Endothelial cell (in vitro differentiated cells): ENCODE measurements at places on chromosomes 2 and 18.

DNA sequence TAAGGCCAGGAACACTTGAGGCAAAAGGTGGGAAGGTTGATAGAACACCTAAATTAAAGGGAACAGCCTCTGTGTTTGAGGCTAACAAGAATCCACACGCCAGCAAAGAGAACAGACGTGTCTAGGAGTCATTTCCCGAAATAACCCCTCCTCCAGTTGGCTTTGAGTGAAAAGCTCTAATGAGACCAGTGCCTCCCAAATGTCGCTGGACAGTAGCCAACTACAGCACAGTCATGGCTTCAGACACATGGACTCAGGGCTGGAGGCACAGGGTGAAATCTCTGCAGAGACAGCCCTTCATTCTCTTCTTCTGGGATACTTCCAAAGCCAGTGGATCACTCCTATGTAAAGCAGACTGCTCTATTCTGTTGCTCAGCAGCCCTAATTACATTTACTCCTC is 49.6 kb downstream of the SOWAHC start:
- DNase-seq, result no peak

- DNase-seq, result no peak
Measured at GRCh38 chr18:59035591-59035990, 104.1 kb upstream of the SEC11C start.

DNA sequence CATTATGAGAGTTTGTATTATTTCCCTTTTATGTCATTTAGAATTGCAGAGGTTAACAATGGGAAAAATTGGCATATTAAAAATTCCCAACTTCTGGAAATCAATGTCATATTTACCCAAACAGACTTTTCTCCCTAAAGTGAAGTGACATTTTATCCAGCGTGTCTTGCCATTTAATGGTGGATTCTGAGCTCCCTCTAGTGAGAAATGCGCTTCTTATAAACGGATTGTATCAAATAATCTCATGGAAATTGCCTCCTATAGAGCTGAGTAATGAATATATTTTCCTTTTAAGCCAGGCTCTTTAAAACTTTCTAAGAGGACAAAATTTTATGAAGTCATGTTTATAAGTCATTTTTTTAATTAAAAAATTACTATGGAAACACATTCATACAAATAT is 5.7 kb upstream of the GCFC2 start:
- DNase-seq, result no peak

DNA sequence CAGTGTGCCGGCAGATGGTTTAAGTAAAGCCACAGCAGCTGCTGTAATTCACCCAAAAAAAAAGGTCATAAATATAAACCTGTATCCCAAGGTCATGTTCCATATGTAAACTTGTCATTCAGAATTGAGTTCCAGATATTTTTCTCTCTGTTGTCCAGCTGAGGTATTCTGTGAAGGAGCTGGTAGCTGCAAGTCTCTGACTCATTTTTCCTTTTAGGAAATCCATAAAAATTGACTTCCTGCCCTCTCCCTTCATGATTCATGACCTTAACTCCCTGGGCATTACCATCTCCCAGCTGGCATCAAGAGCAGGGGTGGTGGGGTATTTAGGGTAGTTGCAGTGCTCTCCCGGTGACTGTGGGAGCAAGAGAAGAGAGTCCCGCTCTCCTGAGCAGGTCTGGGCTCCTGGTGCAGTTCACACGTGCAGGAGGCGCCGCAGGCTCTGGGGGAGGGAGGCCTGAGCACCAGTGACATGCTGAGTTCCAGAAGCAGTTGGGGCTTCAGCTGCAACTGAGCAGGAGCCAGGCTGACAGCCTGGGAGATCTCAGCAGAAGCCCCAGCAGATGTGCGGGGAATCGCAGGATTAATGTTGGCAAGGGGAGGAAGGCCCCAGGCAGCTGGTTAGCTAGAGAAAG is 192.6 kb downstream of the MGAT5 start:
- no peak for DNase-seq

GRCh38 chr2:98445177-98445682 is 572 bp downstream of the INPP4A start:
- DNase-seq, result no peak

DNA sequence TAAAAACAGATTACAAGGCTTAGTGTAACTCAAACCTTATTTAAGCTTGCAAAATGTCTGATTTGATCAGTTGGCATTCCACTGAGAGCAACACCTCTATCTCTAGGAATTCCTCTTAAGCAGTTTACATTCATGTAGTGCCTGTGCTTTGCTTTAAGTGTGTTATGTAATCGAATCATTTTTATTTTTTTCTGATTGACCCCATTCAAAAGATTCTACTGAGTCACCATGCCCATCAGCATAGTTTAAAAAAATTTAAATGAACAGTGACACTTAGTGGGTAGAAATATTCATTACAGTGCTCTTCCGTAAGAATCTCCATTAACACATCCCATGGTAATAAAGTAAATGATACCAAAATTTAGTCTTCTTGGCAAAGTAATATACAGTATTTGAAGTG is 67.8 kb upstream of the SLC4A10 start:
- no peak for DNase-seq

GRCh38 chr2:98381494-98381893 is 35.2 kb downstream of the CNGA3 start:
- no peak for DNase-seq

- DNase-seq, result no peak
Measured at GRCh38 chr2:161316701-161317100, 8.5 kb downstream of the PSMD14 start.

- no peak for DNase-seq
Measured at GRCh38 chr2:237057893-237058300, 27.8 kb upstream of the COPS8 start.

- DNase-seq, result no peak
Measured at GRCh38 chr18:65343571-65343970, 407.2 kb upstream of the CDH7 start.

DNA sequence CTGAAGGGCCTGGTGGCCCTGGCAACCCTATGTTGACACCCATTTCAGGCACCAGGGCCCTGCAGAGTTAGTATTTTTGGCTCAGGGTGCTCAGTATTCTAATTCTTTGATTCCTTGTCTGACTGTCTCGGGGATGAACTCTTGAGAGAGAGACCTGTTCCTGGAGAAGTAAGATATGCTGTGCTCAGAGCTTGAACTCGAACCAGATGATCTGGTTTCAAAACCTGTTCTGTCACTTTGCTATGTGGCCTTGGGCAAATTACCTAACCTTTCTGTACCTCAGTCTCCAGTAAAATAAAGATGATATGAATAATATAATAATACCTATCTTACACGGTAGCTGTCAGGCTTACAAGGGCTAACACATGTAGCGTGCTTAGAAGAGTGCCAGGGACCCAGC is 294.2 kb downstream of the DYSF start:
- no peak for DNase-seq

- DNase-seq, result no peak
Measured at GRCh38 chr2:28334527-28334894, 58.1 kb upstream of the FOSL2 start.

DNA sequence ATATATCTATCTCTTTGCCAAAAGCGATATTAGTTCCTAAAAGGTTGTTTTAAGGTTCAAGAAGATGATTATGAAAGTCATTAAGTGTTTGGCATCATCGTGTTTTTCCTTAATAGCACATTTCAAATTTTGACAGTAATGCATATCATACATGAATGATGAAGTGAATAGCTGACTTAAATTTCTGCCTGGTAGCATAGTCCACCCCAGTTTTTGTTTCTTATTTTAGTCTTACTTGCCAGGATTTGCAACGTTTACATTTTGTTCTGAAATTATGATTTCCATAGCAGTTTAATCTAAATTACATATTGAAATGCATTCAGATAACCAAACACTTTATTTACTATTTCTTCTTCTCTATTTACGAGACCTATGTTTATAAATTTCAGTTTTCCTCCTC is 201.1 kb downstream of the GULP1 start:
- no peak for DNase-seq

DNA sequence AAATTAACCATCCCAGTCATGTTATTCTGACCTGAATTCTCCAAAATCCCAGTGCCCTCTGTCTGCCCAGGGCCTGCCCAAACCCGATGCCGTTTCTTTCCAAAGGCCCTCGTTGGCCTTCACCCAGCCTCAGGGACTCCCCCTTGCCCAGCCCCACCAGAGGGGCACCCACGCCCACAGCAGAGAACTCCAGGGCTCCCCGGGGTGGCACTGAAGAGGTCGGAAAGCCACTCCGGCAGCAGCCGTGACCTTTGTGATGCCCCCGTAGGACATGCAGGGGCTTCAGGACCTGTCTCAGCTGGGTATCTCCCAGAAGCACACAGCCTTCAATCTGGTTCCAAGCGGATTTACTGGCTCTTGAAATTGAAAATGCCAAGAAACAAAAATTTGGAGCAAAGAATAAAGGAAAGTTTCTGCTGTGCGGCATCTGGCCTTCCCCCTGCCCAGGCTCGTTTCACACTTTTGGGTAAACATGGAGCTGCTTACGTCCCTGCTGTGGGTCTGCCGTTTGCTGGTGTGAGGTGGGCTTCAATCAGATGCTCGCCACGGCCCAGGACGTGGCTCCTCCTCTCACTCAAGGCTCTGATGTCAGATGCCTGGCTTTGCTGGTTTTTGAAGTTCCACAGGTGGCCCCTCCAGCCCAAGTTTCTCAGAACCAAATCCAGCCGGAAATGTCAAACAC is 101.3 kb downstream of the TPO start:
- DNase-seq, result no peak

GRCh38 chr2:191350826-191351225 is 105.6 kb downstream of the MYO1B start:
- no peak for DNase-seq

DNA sequence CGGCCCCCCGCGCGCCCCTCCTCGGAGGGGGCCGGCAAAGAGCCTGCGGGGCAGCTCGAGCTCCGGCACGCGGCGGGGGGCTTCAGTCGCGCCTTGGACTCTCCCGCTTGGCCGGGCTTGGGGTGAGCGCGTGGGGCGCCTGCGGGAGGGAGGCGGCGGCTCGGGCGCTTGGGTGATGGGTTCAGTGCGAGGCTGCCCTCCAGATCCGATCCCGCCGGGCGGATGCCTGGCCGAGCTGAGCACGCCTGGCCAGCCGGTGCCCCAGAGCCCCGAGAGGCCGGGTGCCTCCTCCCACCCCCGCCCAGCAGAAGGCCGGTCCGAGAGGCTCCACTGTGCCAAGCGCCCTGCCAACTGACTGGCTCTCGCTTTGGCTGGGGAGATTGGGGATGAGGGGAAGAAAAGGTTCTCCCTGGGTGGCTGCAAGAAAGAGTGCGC is 273 bp upstream of the NXPH2 start:
- DNase-seq, result peak; percentile 46

DNA sequence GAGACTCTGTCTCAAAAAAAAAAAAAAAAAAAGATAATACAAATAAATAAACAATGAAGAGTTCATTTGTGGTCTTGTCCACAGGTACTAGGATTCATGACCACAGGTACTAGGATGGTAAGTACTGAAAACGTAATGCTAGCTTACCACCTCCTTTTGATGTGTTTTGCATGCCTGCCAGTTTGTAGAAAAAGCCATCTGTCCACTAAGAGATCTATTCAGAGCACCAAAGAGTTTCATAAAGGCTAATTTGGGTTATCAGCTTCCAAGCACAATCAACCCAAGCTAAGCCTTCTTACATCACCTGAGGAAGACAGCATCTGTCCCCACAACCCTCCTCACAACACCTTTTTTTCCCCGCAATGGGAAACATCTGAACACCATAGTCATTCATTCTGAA is 477.2 kb downstream of the ZEB2 start:
- DNase-seq, result no peak

DNA sequence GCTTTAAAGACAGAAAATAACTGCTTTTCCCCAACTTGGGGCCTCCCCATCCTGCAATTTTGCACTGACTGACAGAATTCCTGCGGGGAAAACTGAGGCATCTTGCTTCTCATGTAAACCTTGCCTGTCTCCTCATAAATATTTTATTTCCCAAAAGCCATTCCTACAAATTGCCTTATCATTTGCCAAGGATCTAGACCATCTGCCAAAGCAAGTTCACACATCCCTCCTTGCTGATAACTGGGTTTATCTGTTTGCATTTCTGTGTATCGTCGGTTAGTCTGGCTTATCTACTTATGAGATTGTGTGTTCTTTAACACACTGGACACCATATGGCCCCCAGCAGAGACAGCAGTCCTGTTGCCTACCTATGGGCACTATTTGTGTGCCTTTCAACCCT is 3.0 kb upstream of the CNGA3 start:
- DNase-seq, result no peak

DNA sequence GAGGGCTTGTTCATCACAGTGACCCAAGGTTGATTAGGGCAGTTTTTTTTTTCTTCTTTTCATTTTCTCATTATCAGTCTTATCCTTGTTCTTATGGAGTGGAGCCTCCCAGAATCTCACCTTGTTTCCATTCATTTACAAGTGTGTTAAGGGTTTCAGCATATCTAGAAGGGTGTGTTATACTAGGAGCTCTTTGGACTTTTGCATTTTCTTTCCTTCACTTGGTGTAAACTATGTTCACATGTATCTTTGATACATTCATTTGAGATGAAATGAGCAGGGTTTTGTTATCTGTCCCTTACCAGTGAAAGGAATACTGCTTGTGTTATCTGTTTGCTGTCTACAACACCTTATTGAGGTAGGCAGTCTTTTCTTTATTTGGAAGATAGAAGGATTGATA is 96.7 kb downstream of the WDR7 start:
- DNase-seq, result no peak

DNA sequence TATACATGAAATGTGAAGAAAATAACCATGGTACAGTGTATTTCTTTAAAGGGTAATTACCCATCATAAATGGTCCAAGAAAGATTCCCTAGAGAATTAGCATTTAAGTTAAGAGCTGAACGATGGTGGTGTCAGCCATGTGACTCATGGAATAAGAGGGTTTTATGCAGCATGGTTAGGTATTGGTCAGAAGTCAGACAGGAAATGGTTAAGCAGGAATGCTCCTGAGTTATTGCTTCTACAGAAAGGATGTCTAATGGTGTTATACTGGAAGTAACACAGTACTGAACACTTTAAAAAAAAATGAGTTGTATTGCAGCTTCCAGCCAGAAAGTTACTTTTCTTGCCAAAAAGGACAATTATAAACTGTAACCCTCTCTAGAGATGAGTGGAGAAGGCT is 72.7 kb upstream of the UBE2E3 start:
- no peak for DNase-seq

DNA sequence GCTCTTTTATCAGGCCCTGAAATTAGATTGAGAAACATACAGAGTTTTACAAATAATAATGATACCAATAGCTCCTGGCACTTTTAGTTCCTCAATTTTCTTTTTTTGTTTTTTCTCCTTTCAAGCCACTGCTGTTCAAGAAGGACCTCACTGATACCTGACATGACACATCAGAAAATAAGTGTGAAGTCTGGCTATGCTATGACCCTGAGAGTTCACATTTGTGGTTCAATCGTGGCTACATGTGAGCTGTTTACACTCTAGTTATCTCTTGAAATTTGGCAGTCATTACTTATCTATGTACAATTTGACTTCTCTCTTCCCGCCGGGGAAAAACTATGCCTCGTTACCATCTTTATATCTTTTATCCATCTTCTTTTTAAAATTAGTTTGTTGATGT is 686.5 kb downstream of the EPHA4 start:
- no peak for DNase-seq
